GM12892 (cell line): ENCODE measurements at places on chromosomes 6 and 20.

DNA sequence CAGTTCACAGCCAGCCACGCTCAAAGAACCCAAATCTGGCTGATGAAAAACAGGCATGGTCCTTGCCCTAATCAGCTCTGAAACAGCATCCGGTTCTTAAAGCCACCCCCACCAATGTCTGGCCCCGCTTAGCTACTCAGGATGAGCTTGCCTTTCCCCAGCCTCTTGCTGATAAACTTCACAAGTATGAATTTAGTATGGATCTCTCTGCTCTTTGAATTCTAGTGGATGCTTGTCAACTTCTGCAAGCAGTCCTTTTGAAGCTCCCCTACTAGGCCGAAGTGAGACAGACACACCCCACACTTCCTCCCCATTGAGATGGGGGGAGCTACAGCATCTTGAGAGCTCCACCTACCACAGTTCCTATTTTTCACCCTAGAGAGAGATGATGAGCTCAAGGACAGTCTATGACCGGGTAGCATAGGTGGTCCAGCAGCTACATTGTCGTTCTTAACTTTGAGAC is 36.7 kb downstream of the EBF4 start:
- peak; percentile 21 for DNase-seq

- DNase-seq = no peak
Measured at GRCh38 chr20:51514249-51514648, 28.3 kb downstream of the NFATC2 start.

GRCh38 chr20:48405909-48406308 is 421.9 kb downstream of the PREX1 start:
- DNase-seq = no peak

GRCh38 chr20:6696001-6696400 is 71.5 kb upstream of the BMP2 start:
- no peak for DNase-seq

GRCh38 chr6:140921366-140922226 is 1211.1 kb upstream of the GJE1 start:
- DNase-seq = no peak
